Left lung (tissue), 14 donors: ENCODE measurements at places on chromosomes 16 and 17. TPM values are rescaled to one million over a fixed set of nuclear protein-coding genes. Genes with fewer than 3 reads are reported as not detected.

SP6 gene
- 0.79 TPM for total RNA-seq

TBC1D10B gene
- 32.7 TPM for total RNA-seq

EARS2 gene
- 16.3 TPM for total RNA-seq

GOT2 gene
- total RNA-seq, result 70.5 TPM

TMC8 gene
- 14.7 TPM for total RNA-seq

CA7 gene
- not detected for total RNA-seq

HAGHL gene
- total RNA-seq, result 8.7 TPM

MATCAP1 gene
- total RNA-seq, result 36.8 TPM

FAM171A2 gene
- total RNA-seq, result 1.4 TPM
